ENCODE measurements at places on chromosomes 2 and 18. TPM values are rescaled to one million over a fixed set of nuclear protein-coding genes. Genes with fewer than 3 reads are reported as not detected.

DNA sequence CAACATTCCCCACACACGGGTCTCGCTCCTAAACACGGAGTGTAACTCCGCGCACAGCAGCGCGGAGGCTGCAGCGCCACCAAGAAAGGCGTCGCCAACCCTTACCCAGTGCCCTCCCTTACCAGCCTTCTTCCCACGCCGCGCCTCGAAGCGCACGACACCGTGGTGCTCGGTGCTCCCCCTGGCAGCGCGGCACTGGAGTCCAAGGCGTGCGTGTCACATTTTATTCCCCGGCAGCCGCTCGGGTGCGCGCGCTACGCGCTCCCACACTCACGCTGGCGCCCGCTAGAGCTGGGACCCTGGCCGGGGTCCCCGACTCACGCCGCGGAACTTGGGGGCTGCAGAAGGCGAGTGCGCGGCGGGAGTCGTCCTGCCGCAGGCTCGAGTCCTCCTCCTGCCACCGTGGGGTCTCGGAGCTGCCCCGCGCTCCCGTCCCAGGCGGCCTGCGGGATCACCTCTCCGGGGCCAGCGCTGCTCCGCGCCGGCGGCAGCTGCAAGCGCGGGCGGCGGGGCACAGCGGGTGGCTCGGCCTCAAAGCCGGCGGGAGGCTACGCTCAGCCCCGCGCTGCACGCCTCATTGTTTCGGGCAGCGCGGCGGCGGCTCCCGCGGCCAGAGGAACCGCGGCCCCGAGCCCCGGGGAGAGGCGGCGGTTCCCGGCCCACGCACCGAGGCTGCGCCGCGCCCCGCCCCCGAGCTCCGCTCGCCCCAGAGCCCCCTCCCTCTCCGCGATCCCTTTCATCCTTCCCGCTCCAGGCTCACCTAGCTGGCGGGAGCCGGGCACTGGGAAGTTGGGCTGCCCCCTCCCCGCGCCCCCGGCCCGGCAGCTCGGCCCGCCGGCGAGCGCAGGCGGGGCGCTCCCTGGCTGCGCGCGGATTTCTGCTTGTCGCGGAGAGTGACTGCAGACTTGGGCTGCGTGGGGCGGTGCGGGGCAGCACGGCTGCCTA is at the start of gene ST6GAL2:
Gene ST6GAL2, minus strand, starts transcription at position 197 of the 945 bp plus-strand sequence. CDS start 42,190 bp downstream, outside the sequence.
- no peak for DNase-seq

- no peak for DNase-seq
Measured at GRCh38 chr2:38353402-38353801, 23.7 kb downstream of the ATL2 start.

GRCh38 chr2:44456946-44457345 is 95.2 kb downstream of the CAMKMT start:
- DNase-seq, result no peak

CRYGD gene
- polyA plus RNA-seq, result not detected

DNA sequence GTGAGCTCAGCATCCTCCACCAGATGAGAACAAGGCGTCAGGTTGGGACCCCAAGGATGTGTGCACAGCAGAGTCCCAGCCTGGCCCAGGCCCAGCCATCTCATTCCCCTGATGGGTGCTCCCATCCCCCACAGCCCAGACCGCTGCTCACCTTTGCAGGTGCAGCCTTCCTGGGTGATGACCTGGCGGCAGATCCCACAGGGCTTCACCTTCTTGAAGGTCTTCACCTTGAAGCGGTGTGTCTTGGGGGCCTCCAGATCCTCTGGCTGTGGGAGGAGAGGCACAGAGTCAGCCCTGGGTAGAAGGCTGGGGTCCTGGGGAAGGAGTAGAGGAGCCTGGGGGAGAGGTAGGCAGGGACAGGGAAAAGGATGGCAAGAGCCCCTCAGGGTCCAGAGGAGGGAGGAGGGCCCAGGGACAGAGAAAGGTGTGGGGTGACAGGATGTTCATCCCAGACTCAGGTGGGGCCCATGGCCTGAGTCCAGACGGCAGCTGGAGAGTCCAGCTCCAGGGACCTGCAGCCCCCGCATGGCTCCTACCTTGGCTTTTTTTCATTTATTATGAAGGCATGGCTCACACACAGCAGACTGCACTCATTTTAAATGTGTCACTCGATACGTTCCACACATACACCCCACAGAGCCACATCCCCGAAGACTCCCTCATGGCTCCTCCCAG is 11.9 kb downstream of the TNS1 start:
- no peak for DNase-seq

CTAGE1 gene
- not detected for polyA plus RNA-seq

GRCh38 chr2:24125956-24126355 is 2.7 kb downstream of the FAM228B start:
- DNase-seq, result peak; percentile 81

DNA sequence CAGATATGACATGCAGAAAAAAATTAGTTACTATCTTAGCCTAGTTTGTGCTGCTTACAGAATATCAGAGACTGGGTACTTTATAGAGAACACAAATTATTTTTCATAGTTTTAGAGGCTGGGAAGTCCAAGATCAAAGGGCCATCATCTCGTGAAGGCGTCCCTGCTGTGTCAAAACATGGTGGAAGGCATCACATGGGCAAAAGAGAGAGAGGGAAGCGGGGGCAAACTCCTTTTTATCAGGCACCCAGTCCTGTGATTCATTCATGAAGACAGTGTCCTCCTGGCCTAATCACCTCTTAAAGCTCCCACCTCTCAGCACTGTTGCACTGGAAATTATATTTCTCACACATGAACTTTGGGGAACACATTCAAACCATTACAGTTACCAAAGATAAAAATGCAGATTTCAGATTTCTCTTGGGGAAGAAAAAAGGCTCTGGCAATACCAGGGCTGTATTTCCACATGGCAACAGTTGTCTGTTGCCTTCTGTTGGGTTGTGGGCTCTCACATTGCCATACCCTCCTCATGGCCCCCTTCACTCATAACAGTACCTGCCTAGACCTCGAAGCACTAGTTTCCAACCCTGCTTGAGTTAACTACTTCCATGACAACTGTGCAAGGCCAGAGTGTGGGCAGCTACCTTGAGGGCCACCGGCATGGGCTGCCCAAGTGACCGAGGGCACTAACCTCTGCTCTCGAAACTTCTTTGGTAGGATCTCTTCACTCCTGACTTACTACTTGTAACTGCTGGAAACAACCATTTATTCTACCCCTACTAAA is 2.7 kb upstream of the ACTR3 start:
- no peak for DNase-seq

- DNase-seq, result no peak
Measured at GRCh38 chr18:61336766-61337165, 3.5 kb downstream of the CDH20 start.

- no peak for DNase-seq
Measured at GRCh38 chr2:231111987-231112386, 12.9 kb downstream of the HTR2B start.

KIF1A gene
- polyA plus RNA-seq, result 5.4 TPM

Data from muscle of back (tissue), 13 donors.